ENCODE measurements at places on chromosomes 6 and 20.

- DNase-seq, result no peak
Observed at GRCh38 chr20:54532573-54532972, 57.2 kb downstream of the DOK5 start.

DNA sequence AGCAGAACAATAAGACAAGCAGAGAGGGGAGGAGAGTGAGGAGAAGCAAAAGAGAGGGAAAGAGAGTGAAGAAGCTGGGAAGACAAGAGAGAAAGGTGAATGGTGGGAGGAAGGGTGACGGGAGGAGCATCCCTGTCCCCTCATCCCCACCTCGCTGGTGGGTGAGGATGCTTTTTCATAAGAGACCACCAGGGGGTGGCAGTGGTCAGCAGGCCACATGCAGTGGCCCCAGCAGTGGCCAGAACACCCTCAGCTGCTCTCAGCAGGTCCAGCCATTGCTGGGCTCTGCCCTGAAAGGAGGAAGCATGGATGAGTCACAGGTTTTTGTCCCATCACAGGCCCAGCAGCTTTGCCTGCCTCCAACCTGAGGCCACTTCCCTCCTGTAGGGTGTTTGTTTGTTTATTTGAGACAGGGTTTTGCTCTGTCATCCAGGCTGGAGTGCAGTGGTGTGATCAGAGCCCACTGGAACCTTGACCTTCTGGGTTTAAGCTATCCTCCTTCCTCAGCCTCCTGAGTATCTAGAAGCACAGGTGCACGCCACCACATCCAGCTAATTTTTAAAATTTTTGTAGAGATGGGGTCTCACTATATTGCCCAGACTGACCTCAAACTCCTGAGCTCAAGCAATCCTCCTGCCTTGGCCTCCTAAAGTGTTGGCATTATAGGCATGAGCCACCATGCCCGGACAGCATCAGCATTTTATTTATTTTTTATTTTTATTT is 24.0 kb downstream of the FGD2 start:
- peak; percentile 84 for DNase-seq

- DNase-seq, result no peak
Observed at GRCh38 chr6:20364327-20364726, 37.4 kb upstream of the E2F3 start.

DNA sequence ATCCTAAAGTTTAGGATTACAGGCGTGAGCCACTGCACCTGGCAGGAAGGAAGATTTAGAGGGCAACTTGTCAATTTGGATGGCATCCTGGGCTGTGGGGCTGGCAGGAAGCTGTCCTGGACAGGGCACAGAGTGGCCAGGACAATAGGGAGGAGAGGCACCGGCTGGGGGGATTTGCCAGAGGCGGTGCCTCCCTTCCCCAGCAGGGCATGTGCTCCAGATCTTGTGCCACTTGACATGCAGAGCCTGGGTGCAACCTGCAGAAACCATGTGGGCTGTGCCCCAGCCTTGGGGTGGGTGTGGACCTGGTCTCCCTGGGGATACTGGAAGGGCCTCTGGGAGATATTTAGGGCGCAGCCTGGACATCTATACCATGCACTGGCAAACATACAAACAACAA is 58.6 kb upstream of the EEF1A1 start:
- DNase-seq, result no peak

DNA sequence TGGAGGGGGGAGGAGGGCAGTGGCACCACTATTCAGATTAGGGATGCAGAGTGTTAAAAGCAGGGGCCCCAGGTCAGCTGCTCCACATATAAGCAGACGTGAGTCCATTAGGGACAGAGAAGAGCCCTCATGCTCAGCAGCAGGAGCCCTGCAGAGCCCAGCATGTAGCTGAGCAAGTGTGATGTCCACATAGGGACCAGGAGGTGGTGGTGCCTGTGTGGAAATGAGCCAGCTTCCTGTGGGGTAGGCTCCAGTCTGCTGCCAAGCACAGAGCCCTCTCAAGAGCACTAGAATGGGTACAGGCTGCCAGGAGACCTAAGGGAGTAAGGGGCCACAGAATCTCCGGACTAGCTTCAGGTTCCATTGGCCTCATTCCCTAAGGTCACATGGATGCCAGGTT is 57.9 kb upstream of the MLN start:
- no peak for DNase-seq

GRCh38 chr20:49675368-49676151 is 38.1 kb downstream of the B4GALT5 start:
- DNase-seq, result no peak

- no peak for DNase-seq
Observed at GRCh38 chr6:72770959-72771358, 149.1 kb downstream of the KCNQ5 start.

DNA sequence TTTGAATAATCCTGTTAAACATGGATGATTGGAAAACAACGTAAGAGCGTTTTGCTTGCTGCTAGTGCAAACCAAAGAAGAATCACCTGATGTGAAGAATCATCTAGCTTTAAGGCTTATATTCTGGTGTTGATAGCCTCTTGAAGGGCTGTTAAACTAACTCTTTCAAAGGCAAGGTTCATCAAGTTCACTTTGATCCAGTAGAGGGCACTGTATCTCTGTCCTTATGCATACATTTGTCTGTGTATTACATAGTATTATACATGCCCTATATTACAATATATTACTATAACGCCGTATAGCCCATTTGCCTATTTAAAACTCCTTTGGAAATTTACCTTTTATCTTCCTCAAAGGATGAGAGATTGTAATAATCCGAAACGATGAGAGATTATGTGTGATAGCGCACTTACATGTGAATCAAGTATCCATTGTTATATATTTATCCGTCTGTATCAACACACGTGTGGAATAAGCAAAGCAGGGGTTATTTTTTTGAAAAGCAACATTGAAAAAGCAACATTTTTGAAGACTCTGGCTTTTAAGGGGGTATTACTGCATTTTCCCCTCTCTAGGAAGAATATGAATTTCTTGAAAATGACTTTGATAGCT is 50.8 kb upstream of the NRN1 start:
- DNase-seq, result peak; percentile 53

- peak; percentile 85 for DNase-seq
Observed at GRCh38 chr6:24394780-24395437, 7.8 kb upstream of the MRS2 start.

DNA sequence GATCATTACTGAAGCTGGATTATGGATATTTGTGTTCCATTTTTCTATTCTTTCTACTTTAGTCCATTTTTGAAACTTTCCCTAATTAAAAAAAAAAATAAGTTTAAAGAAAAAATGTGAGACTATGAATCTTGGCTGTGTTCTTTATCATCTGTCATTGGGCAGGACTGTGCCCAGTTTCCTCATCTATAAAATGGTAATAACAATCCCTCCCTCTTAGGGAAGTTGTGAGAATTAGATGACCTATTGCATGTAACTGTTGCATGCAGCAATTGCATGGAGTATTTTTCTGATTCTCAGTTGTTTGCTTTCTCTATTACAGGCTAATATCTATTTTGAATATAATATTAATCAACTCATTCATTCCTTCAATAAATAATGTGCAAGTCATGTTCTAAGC is 108.2 kb upstream of the LOC128125822 start:
- no peak for DNase-seq

DNA sequence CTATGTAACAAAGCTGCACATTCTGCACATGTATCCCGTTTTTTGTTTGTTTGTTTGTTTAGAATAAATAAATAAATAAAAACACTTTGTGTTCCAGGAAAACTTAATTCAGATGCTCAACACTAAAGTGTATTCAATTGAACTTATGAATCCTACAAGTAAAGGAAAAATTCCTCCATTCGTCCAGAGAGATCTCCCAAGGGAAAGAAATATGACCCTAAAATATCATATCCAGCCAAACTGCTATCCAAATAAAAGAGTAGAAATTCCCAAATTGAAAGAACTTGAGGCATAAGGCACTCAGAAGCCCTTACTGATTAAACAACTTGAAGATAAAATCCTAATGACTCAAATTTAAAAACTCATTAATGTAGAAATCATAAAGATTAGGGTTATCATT is 90.4 kb downstream of the MOXD1 start:
- no peak for DNase-seq

DNA sequence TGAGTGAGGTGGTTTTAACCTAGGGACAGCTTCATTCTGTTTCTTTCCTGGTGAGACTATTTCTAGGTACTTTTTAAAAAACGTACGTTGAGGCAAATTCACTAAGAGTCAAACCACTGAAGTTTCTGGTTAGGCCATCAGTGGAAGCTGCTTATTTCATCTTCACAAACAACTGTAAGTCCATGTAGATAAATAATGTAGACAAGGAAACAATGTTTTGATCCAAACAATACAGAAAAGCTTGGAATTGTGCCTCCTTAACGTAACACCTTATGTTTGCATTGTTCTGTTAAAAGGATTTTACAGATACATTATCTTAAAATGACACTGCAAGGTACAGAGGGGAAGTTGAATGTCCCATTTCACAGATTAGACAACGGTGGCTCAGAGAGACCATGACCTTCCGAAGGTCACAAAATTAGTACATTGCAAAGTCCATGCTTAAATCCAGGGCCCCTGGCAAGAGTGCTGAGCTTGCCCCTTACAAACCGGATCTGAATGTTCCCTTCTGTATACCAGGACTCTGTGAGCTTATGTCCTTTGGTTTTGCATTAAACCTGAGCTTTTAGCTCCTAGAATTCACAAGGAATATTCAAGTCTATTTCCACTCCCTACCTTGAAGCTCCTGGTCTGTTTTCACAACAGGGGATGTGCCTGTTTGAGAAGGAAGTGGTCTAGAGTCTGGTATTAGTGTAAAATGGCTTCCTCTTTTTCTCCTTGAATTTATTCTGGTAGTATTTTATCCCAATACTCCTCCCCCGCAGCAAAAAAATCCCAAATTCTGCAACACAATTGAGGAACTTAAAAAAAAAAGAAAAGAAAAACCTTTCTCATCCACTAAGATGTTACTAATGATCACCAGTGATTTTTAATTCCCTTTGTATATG is 28.9 kb upstream of the ZNF217 start:
- peak; percentile 22 for DNase-seq

DNA sequence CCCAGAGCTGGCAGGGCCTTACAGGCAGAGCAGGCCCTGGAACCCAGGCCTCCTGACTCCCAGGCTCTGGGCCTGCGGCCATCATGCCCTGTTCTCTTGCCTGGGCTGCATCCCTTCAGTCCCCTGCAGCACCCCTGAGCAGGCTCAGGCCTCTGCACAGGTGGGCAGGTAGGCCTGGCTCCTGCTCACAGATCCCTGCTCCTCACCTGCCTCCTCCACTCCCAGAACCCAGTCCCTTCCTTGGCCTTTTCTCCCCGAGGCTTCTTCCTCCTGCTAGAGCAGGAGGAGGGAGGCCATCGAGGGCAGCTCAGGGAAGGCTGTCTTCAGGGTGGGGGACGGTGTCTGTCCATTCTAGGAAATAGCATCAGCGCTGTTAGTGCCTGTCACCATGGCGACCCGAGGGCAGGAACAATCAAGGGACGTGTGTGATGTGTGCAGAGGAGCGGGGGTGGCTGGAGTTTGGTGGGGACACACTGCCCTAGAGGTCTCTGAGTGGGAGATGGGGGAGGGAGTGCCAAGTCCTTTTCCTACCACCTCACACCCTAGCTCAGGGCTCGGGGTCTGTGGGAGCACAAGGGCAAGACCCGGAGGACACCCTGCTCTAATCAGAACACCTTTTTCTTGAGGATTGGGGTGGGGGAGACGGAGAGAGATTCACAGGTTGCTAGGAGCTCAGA is 26.6 kb downstream of the GLP1R start:
- no peak for DNase-seq

- DNase-seq, result no peak
Observed at GRCh38 chr6:27700337-27700736, 211.9 kb downstream of the OR2B2 start.

DNA sequence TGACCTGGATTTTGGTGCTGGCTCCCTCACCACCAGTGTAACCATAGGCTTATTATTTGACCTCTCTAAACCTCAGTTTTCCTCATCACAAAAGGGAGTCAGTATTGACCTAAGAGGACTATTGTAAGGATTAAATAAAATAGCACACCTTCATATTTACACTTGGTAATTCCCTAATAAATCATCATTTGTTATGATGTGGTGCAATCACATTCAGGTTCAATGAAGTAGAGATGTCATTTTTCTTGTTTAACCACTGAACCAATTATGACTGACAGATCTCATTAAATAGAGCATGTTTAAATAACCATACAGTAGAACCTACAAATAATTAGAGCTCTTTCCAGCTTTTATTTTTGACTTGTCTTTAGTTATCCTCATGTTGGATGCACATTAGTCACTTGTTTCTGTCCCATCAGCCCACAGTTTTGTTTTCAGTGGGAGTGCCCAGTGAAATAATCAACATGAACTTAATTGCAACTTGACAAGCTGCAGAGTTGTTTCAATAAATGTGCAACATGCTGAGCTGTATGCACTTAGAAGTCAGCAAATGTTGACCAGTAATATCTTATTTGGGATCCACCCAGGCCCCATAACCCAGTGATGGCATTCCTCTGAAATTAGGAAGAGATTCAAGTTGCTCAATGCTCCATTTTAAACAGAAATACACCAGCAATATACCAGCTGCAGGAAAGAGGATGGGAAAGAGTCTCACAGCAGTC is 451.7 kb upstream of the MARCKS start:
- DNase-seq, result peak; percentile 59

DNA sequence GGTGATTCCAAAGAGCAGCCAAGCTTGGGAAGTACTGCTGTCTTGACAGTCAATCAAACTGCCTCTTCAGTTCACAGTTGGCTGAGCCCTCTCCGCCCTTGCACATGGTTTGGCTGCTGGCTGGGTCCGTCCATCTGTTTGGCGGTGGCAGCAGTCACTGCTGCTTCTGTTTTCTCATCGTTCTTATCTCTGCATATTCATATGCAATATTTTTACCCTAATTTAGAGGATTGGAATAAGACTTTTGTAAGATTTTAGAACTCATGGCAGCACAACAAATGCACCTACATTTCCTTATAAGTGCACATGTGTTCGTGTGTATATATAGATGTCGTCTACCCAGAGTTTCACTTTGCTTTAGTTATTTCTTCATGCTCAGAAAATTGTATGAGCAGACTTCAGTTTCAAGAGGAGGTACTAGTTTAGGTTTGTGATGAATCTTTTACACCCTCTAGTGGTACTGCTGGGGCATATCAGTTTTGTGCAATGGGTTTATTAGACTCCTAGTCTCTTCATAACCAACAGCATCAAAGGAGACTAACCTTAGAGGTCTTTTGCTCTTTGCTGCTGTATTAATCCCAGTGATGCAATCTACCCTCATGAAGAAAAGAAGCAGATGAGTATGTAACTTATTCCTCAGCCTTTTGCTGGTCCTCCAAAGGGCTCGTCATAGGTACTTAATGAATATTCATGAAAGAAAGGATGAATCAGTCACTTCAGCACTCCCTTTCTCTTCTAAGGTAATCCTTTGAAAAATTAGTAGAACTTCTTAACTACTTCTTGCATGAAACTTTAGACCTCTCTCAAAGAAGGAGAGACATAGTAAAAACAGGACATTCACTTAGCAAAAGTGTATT is 44.3 kb downstream of the KHDC1L start:
- peak; percentile 80 for DNase-seq

- no peak for DNase-seq
Observed at GRCh38 chr20:62275219-62275618, 27.6 kb upstream of the ADRM1 start.

- no peak for DNase-seq
Observed at GRCh38 chr6:2266841-2267240, 21.4 kb upstream of the GMDS start.

GRCh38 chr6:137248702-137249101 is 29.5 kb upstream of the IFNGR1 start:
- DNase-seq, result no peak

Data from AG10803 (cell line).